ENCODE measurements at places on chromosomes 1 and 21.

- no peak for DNase-seq
These were observed 502 bp downstream of the VANGL2 start for GRCh38 chr1:160400646-160401486.

DNA sequence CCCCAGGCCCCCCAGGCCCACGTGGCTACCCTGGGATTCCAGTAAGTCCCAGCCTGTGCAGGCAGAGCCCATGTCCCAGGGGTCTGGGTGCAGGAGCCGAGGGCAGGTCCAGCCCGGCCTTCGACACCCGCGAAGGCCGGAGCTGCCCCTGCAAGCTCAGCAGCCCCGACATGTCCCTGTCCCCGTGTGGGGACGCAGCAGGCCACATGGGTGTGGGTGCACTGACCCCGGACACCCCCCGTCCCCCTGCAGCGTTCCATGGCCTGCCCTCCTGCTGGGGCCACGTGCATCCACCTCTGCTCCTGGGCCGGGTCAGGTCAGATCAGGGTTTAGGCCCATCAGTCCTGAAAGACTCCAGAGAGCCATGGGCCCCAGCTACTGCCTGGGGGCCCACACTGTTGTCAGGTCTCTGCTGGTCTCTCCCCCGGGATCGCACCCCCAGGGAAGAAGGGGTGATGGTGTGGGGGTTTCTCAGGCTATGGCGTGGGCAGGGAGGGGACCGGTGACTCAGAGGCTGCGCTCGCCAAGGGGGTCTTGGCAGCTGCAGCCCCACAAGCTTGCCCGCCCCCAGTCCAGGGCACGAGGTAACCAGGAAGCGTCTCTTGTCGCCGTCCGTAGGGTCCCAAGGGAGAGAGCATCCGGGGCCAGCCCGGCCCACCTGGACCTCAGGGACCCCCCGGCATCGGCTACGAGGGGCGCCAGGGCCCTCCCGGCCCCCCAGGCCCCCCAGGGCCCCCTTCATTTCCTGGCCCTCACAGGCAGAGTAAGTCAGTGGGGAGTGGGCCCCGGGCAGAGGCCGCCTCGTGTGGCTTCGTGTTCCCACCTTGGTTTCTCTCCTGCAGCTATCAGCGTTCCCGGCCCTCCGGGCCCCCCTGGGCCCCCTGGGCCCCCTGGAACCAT lies 37.5 kb downstream of the SLC19A1 start:
- DNase-seq, result no peak

- no peak for DNase-seq
These were observed 18.5 kb downstream of the COLGALT2 start for GRCh38 chr1:184019069-184019468.

GRCh38 chr1:94819238-94819944 lies 766 bp upstream of the SLC44A3 start:
- no peak for DNase-seq

DNA sequence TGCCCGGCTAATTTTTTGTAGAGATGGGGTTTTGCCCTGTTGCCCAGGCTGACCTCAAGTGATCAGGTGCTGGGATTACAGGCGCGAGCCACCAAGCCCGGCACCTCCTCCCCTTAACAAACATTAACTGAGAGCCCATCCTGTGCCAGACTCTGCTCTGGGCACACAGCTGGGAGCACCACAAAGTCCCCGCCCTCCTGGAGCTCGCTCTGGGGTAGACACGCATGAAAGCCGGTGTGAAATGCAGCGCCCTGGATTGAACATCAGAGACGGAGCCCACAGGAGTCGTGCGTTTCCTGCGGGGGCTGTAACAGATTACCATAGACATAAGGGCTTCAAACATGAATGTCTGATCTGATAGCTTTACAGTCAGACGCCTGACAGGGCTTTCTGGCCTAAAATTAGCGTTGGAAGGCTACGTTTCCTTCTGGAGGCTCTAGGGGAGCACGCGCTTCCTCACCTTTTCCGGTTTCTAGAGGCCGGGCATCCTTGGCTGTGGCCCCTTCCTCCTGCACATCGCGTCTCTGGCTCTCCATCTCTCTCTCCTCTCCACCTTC lies 14.3 kb downstream of the SLC27A3 start:
- DNase-seq, result no peak
